A549 treated with CORT108297 at 1 μM for 4 hours (cell line): ENCODE measurements at places on chromosomes 3 and 15. TPM values are rescaled to one million over a fixed set of nuclear protein-coding genes. Genes with fewer than 3 reads are reported as not detected.

The FAM174B gene
- total RNA-seq, result 6.5 to 7.9 TPM (median 7.6 TPM) in 5 replicates

The DCBLD2 gene
- 199 to 283 TPM (median 255 TPM) in 5 replicates for total RNA-seq

The SYNPR gene
- total RNA-seq, result not detected in 5 replicates

The FBXW12 gene
- not detected in 5 replicates for total RNA-seq

The SLC51B gene
- total RNA-seq, result 11.4 to 16.4 TPM (median 12.7 TPM) in 5 replicates

The NLGN1 gene
- not detected in 5 replicates for total RNA-seq

The FEZF2 gene
- not detected in 5 replicates for total RNA-seq

The GPD1L gene
- total RNA-seq, result 16.2 to 20.8 TPM (median 18.9 TPM) in 5 replicates

The SH2D7 gene
- not detected in 5 replicates for total RNA-seq

The ANKUB1 gene
- total RNA-seq, result 0.06 TPM in 1 of 5 replicates, not detected in the others

The KLHL40 gene
- total RNA-seq, result not detected in 5 replicates

The PLA2G4E gene
- 0.02 TPM in 1 of 5 replicates, not detected in the others for total RNA-seq

The FANCD2OS gene
- not detected in 5 replicates for total RNA-seq

The GCSAM gene
- not detected in 5 replicates for total RNA-seq

The CA12 gene
- 148 to 171 TPM (median 161 TPM) in 5 replicates for total RNA-seq

The ISL2 gene
- 2.2 to 4.7 TPM (median 4.3 TPM) in 5 replicates for total RNA-seq

The CCR9 gene
- not detected in 5 replicates for total RNA-seq

The TRIM59 gene
- total RNA-seq, result 9.3 to 12.0 TPM (median 9.4 TPM) in 5 replicates

The C3orf85 gene
- total RNA-seq, result not detected in 5 replicates

The ISLR gene
- total RNA-seq, result 0.25 to 0.45 TPM (median 0.35 TPM) in 5 replicates

The SCG5 gene
- 2.1 to 2.8 TPM (median 2.2 TPM) in 5 replicates for total RNA-seq

The CNOT10 gene
- 26.4 to 35.6 TPM (median 31.8 TPM) in 5 replicates for total RNA-seq

The MYL3 gene
- total RNA-seq, result 0.12 to 0.25 TPM in 2 of 5 replicates, not detected in the others

The XYLB gene
- 3.8 to 4.6 TPM (median 4.4 TPM) in 5 replicates for total RNA-seq

The CGNL1 gene
- 1.1 to 1.4 TPM (median 1.3 TPM) in 5 replicates for total RNA-seq

The RYR3 gene
- total RNA-seq, result 0.01 to 0.13 TPM (median 0.02 TPM) in 5 replicates

The CDCP1 gene
- 10.5 to 12.8 TPM (median 12.0 TPM) in 5 replicates for total RNA-seq

The IL12A gene
- 0.59 to 1.1 TPM (median 0.90 TPM) in 5 replicates for total RNA-seq

The STRIT1 gene
- total RNA-seq, result not detected in 5 replicates

The SSUH2 gene
- total RNA-seq, result 0.53 to 1.2 TPM (median 0.88 TPM) in 5 replicates

The BOC gene
- 4.8 to 7.7 TPM (median 7.0 TPM) in 5 replicates for total RNA-seq

The WDR49 gene
- not detected in 5 replicates for total RNA-seq

The UBE3A gene
- 16.8 to 31.0 TPM (median 20.6 TPM) in 5 replicates for total RNA-seq

The NPTN gene
- total RNA-seq, result 179 to 210 TPM (median 203 TPM) in 5 replicates

The NR1I2 gene
- not detected in 5 replicates for total RNA-seq

The MKRN2OS gene
- total RNA-seq, result not detected in 5 replicates

The GABRR3 gene
- total RNA-seq, result not detected in 5 replicates

The IL20RB gene
- total RNA-seq, result 0.59 to 0.91 TPM (median 0.83 TPM) in 5 replicates

The LINGO1 gene
- 8.5 to 13.7 TPM (median 9.8 TPM) in 5 replicates for total RNA-seq

The FHIT gene
- 0.39 to 1.1 TPM (median 0.72 TPM) in 5 replicates for total RNA-seq

The SMAD6 gene
- total RNA-seq, result 15.1 to 25.1 TPM (median 23.1 TPM) in 5 replicates

The SEMA5B gene
- total RNA-seq, result 0.15 to 0.63 TPM (median 0.23 TPM) in 5 replicates

The AADAC gene
- 16.4 to 19.6 TPM (median 17.9 TPM) in 5 replicates for total RNA-seq

The GDPGP1 gene
- 4.2 to 5.6 TPM (median 4.8 TPM) in 5 replicates for total RNA-seq

The SMCO1 gene
- total RNA-seq, result 0.03 TPM in 1 of 5 replicates, not detected in the others
